Stimulated activated naive B cell treated with anti-CD40 and anti-IgM and Interleukin-4, amounts not matched to agents 10 μg/mL and 1 μg/mL and 100 μg/mL, for 72 hours (primary cell): ENCODE measurements at places on chromosomes 11 and 22.
A peak's percentile ranks its signal among the peaks of the same experiment; 100 is the strongest.

GRCh38 chr11:15884141-15884540, 472.2 kb downstream of the SOX6 start:
- no peak for DNase-seq

- peak; percentile 27 for DNase-seq
Measured at GRCh38 chr11:113896156-113896879, 8.3 kb upstream of the HTR3B start.

- no peak for DNase-seq
Measured at GRCh38 chr11:45092404-45092785, 54.0 kb upstream of the PRDM11 start.

- DNase-seq, result no peak
Measured at GRCh38 chr11:125182573-125182972, 18.0 kb downstream of the PKNOX2 start.

DNA sequence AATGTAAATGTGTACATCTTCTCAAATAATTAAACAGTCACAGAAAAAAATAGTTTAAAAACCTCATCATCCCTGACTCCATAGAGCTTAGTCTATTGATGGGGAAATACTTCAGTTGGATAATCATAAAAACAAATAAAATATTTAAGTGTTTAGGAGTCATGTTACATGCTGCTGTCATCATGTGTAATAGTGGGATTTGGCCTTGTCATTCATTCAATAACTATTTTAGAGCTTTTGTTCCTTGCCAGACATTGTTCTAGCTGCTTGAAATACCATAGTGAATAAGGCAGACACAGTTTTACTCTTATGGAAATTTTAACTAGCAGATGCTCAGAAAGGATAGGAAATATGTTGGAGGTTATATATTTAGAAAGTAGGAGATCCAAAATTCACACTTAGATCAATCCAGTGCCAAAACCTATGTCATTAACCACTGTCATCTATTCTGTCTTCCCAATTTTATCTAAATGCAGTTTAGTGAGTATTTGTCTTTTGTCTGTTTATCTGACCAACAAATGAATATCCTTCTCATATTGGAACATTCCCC, 324.7 kb downstream of the CASP12 start:
- no peak for DNase-seq
